Esophagus squamous epithelium (tissue), 5 donors: ENCODE measurements at places on chromosomes 1 and 21.

- DNase-seq = no peak
Measured at GRCh38 chr21:37800456-37801061, 115.7 kb downstream of the KCNJ6 start.

DNA sequence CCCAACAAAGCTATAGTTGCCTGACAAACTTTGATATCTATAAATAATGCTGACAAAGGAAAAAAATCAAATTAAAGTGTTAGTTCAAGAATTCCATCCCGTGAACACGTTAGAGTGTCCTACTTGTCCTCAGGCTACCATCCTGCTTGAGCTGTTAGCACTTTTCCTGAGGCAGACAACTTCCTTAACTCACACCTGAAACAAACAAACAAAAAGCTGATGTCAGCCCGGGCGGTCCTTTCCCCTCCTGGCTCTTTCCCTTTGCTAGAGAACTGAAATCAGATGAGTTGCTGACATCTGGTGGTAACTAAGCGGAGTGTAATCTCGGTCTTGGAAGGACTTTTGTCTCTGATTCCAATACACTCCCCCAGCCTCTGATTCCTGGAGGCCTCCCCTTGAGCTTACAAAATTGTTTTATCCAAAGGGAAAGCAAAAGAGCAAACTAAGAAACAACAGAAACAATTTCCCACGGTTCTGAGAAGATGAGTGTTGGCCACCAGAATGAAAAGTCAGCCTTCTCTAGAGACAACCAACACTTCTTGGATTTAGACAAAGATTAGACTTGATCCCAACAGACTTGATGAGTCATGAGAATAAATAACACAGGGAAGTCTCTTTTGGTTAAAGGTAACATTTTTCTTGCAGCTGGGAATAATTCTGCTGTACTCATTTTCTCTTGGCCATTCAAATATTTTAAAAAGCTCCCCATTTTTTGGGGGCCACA lies 135.4 kb downstream of the PROX1 start:
- DNase-seq = no peak

GRCh38 chr1:168520832-168521231 lies 23.0 kb downstream of the XCL2 start:
- DNase-seq = no peak

DNA sequence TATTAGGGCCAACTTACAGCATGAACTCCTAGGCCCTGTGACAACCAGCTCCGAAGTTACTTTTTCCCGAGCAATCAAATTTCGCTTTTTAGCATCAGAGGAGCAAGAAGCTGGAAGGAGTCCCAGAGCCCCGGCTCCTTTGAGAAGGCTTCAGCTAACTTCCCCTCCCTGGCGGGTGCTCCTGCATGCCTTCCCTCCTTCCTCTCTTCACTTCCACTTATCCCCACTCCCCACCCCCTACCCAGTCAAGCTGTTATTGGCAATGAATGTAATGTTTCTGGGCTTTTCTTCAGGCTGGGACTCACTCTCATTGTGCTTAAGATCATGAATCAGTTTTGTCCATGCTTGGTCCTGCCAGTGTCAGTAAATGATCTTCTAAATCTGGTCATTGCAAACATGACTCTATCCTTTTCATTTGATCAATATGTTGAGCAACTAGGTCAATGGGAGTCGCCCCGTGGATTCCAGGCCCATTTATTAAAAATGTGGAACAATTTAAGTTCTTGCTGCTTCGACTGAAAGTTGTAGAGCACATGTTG lies 94.5 kb upstream of the TSPAN2 start:
- no peak for DNase-seq

- DNase-seq = no peak
Measured at GRCh38 chr21:29208044-29208681, 77.7 kb downstream of the MAP3K7CL start.

DNA sequence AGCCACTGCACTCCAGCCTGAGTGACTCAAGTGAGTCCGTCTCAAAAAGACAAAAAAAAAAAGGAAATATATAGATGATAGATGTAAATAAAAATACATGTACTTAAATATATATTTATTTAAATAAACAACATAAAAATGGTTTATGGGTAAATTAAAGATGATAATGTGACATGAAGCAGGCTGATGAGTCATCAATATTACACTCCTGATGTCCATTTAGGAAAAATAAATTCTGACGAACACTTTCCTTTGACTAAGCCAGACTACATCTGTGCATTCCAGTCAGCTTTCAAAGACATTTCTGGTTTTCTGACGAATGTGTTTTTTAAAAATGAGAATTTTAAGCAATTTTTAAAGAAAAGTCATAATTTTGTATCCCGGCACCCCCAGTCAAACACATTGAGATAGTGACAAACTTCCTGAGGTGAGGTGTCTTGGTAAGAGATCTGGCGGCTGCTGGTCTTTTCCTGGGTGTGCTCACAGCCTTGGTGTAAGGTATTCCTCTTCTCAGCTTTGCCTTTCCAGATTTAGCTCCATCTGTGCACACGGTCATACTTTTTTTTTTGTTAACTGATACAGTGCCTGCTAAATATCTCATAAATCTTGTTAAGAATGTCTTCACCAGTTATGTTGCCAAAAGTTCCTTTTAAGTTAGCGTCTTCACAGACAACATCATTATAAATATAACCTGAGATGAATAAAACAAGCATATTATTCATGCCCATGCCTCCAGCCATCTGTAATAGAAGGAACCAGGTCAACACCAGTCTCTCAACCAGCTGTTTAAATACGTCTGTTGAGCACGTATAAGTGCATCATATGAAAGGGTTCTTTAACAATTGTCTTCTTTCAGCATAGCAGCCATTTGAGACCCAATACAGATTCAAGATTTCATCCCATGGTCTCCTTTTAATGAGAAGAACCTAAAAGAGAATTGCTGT lies 214.5 kb upstream of the PLD5 start:
- no peak for DNase-seq

- DNase-seq = no peak
Measured at GRCh38 chr1:20885121-20885520, 98.0 kb upstream of the HP1BP3 start.

- DNase-seq = no peak
Measured at GRCh38 chr1:201688514-201688913, 140.4 kb upstream of the IPO9 start.

DNA sequence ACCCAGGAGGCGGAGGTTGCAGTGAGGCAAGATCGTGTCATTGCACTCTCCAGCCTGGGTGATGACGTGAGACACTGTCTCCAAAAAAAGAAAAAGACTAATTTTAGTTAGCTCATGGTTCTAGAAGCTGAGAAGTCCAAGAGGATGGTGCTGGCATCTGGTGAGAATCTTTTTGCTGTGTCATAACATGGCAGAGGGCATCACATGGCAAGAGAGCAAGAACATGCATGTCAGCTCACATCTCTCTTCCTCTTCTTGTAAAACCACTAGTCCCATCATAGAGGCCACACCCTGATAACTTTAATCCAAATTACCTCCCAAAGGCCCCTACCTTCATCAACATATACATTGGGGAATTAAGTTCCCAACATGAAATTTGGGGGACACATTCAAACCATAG lies 13.8 kb upstream of the CNN3 start:
- DNase-seq = no peak

GRCh38 chr1:150302338-150302737 lies 8.7 kb downstream of the MRPS21 start:
- DNase-seq = no peak
